CD4-positive, alpha-beta T cell treated with Interleukin-4 for 1 hour (primary cell): ENCODE measurements at places on chromosomes 3 and 15.

DNA sequence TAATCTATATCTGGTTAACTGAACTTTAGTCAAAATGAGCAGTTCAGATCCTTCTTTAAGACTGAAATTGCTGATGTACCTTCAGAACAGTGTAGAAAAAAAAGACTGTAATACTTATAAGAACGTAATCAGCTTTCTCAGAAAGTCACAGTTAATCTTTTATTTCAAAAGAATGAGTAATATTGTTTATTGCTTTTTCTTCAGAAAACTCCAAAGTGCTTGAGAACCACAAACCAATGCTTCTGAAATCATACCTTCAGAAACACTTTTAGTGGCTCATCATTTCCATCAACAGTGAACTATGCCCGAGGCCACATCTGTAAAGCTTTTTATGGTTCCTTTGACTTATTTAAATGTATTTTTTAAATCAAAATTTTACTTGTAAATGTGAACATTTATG is 33.3 kb upstream of the CLASP2 start:
- DNase-seq: no peak

DNA sequence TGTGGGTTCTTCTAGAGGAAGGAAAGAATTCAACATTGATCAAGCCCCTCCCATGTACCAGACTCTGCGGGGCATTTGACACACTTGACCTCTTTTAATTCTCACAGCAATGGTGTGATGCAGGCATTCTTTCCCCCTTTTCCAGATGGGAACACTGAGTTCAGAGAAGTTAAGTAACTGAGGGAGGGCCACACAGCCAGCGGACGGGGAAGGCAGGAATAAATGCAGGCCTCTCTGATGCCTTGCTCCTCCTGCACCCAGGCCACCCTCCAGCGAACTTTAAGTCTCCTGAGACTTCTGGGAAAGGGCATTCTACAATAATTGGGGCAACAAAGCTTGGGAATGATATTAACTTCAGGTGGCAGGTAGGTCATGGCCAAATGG is 227.4 kb downstream of the UACA start:
- no peak for DNase-seq

DNA sequence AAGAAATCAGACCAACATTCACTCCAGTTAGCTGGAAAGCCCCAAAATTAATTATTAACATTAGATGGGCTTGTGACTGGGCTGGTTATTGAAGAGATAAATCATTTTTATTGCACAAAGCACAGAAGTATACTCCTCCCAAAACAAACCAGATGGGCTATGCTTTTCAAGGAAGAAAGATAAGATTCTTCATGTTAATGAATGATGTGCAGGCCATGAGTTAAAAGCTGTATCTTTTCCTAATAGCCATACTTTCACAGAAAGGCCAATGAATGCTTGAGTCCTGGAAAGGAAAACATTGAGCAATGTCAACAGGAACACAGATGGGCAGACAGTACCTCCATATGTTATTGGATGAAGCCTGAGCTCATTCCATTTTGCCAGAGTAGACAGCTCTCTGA is 55.4 kb downstream of the OCA2 start:
- DNase-seq: no peak

DNA sequence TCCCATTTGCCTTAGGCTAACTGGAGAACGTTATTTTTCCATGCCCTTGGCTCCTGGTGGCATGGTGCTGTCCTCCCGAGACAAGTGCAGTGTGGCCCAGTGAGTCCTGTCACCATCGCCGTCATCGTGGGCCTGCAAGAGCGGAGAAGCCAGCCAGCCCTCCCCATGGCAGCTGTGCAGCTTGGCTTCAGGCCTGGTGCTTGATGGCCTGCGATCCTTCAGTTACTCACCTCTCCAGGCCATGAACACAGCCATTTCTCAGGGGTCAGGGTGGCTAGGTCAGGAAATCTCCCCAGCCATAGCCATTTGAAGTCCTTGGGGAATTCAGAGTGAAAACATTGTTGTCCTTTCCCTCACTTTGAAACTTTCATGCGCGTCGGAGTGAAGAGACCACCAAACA is 189.0 kb upstream of the RGMA start:
- no peak for DNase-seq

- DNase-seq: peak; percentile 51
These were observed 456.3 kb downstream of the FOXP1 start for GRCh38 chr3:71127052-71127831.
